Stimulated activated CD8-positive, alpha-beta memory T cell treated with anti-CD3 and anti-CD28 coated beads, Interleukin-4, amount 100 ng/mL, for 48 hours (primary cell): ENCODE measurements at places on chromosomes 7 and 10.

DNA sequence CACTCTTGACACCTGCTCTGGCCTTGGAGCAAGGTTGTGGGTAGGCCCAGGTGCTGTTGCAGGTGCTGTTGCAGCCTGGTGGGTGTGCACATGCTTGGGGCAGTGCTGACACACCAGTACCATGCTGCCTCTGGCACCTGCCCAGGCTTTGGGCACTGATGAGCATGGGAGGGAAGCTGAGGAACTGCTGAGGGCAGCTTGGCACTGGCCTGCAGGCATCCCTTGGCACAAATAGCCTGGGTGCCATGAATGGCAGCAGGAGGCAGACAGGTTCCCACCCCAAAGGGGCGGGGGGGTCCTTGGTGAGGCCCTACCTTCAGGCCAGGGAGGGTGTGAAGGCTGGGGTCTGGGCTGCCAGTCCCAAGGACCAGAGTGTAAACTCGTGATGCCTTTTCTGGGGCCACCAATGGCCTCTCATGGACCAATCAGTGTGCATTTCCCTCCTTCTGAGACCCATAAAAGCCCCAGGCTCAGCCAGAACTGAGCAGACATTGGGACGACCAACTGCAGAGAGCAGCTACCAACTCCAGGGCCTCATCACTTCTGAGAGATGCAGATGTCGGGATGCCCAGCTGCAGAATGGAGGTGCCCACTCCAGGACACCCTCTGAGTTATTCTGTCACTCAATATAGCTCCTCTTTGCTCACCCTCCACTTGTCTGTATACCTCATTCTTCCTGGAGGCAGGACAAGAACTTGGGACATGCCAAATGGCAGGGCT, 547.4 kb downstream of the ZWINT start:
- no peak for DNase-seq

GRCh38 chr7:26425655-26426054, 134.0 kb downstream of the SNX10 start:
- DNase-seq = no peak

GRCh38 chr10:128042131-128042610, 84.1 kb downstream of the MKI67 start:
- no peak for DNase-seq

DNA sequence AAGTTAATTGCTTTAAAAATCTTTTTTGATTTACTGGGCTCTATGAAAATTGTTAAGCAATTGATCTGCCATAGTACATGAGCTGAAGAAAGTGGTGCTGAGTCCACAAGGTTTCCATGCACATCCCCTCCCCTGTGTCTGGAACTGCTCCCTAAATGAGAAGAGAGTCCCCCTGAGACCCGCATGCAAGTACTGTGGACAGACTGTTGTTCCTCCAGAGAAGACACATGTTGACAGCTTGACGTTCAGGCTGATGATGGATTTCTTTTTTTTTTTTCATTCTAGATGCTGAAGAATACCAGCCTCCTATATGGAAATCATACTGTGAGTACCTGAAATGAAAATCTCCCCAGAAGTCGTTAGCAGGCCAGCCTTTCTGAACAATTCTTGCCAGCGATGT, 159.8 kb downstream of the CHN2 start:
- no peak for DNase-seq

DNA sequence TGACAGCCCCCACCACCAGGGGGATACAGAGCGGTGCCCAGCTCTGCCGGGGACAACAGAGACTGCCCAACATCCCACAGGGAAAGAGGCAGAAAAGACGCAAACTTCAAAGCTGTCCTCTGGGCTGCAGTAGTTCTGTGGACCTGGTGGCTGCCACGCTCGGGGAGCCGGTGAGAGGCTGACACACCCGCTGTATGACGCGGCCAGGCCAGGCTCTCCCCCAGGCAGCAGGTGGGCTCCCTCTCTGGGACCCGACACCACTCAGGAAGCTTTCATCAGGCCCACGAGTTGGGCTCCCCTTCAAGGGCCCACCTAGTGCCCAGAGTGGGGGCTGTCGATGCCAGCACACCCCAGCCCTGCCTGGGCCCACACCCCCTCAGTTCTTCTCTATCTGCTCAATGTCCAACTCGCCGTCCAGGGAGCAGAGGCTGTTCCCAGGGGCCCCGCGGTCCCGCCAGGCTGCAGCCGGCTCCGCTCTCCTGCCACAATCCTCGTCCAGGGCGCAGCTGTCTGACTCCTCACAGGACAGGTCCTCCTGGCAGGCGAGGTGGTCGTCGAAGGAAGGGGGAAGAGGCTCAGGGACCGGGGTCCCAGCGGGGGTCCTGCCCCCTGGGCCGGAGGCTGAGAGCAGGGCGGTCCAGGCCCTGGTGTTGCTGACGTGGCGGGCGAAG, 121.2 kb downstream of the FAM53B start:
- DNase-seq = no peak

DNA sequence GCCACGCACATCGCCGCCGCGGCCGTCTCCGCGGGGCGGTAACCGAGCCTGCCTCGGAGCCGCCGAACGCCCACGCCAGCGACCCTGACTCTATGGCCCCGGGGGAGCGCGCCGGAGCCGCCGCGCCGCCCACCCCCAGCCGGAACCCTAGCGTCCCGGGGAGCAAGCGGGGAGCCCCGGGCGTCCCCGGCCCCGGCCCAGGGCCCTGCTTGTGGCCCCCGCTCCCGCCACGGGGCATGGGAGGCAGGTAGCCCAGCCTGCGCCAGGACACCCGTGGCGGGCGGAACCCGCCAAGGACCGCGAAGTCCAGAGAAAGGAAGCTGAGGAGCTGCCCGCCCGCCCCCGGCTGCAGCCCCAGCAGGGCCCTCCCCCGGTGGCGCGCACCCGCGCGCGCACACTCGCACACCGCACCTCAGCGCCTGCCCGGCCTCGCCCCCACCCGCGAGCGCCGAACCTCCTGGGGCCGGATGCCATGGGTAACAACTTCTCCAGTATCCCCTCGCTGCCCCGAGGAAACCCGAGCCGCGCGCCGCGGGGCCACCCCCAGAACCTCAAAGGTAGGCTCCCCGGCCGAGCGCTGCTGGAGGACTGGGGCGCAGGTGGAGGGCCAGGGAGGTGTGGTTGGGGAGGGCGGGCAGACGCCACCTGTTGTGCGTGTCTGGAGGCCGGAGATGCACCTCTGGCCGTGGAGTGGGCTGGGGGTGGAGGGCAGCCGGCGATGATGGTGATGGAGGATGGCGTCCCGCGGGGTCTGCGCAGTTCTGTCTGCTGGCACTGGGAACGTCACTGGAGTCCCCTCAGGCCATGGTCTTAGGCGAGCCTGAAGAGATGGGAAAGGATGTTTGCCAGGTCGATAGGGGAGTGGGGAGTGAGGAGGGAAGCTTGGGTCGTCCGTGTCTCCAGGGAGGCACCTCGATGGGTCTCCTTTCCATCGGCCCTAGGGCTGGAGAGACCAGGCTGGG, 692 bp downstream of the NEURL1 start:
- DNase-seq = peak; percentile 51

- no peak for DNase-seq
Observed at GRCh38 chr7:121204537-121204936, 124.3 kb upstream of the WNT16 start.

DNA sequence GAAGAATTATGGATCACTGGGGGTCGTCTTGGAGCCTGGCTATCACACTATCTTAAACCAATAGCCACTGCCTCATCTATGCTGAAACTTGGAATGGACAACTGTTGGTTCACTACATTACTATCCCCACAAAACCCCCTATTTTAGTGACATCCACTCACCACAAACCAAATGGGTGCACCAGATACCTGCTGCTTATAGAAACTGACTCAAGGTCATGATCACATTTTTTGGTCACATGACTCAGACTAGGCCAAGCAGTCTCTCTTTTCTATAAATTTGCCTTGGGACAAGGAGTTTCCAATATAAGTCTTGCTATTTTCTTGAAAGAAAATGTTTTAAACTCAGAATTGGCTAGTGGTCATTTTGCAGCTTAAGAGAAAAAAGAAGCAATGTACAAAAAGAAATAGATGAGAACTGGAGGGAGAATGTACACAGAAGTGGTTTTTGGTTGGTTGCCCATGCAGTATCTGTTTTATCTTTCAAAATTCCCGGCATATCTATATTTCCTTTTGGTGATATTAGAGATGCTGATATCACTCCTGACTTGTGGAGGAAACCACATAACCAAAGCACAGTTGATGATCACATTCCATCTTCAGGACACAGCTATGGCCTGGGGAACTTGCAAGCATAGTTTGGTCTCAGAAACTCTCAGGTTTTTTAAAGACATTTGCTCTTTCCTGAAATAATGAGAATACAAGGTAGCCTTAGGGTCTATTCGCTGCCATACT, 85.2 kb upstream of the CACNA2D1 start:
- DNase-seq = no peak

DNA sequence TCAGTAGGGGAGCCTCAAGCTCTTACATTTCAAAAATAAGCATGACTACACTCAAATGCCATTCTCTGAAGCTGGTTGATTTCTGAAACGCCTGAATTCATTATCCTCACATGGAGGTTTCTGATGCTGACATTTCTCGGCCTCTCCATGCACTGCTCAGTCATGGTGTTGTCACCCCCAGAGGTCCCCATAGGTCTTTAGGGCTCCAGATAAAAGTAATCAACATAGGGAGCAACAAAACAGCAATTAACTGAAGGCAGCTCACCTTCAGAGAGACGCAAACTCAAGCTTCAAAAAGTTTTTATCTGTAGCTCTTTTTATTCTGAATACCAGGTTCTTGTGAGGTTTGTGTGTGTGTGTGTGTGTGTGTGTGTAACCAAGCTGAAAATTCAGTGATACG, 223.2 kb upstream of the LRRN3 start:
- DNase-seq = no peak

GRCh38 chr7:37142958-37143357, 305.7 kb downstream of the ELMO1 start:
- DNase-seq = no peak

- DNase-seq = no peak
Observed at GRCh38 chr7:69534461-69535041, 63.7 kb upstream of the AUTS2 start.

- no peak for DNase-seq
Observed at GRCh38 chr7:28903730-28904577, 54.2 kb downstream of the TRIL start.

DNA sequence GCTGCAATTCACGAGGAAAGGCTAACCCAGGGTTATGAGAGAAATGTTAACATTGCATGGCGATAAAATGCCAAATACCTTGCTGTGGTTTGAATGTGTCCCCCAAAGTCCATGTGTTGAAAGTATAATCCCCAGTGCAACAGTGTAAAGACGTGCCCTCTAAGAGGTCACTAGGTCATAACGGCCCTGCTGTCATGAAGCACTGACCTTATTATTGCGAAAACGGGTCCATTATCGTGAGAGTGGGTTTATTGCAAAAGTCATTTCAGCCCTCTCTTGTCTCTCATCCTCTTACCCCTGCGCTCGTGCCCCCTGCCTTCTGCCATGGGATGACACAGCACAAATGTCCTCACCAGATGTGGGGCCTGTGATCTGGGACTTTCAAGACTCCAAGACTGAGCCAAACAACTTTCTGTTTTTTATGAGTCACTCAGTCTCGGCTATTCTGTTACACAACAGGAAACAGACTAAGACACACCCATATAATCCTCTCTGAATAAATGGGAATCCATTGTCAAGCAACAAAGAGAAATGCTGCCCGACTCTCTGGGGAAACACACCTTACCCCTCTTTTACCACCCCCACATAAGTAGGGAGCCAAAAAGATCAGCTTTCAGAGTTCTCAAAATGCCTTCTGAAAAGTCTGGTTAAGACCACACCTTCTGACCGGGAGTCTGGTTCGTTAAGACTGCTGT, 73.1 kb upstream of the UCN3 start:
- peak; percentile 62 for DNase-seq

DNA sequence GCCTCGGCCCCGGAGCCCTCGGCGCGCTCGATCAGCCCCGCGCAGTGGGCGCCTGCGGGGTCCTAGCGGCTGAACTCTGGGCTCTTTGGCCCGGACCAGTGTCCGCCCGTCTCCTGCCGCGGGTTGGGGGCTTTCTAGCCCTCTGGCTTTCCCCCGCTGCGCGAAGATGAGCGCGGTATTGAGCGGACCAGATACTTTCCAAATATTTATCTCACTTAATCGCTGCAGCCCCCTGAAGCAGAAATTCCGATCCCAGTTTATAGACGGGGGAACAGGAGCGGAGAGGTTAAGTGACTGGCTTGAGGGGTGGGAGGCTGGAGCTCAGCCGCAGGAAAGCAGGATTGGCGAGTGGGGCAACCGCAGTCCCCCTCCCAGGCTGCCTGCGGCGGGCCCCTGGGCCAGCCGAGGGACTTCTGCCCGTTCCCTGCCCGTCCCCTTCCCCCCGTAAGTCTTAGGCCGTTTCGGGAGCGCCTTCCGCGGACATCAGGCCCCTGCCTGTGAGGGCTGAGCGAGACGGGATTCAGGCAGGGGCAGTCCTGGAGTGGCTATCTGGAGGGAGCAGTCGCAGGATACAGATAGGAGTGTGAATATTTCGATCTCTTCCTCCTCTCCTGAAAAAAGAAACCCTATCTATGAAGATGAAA, 565 bp downstream of the STRIP2 start:
- DNase-seq = no peak

DNA sequence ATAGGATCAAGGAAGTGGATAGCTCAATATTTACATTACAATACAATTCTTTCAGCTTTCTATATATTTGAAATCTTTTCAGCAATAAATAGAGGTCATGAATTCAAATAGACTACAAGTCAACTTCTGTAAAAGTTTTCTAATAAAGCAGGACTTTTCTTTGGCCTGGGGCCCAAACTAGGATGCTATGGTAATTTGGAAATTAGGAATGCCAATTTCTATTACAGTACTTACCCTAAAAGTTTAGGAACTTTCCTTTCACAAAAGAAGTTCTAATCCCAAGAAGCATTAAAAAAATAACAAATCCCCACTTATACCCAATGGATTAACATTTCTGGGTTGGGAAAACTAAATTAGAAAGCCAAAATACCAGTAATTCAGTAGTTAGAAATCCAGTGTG, 40.5 kb downstream of the SLC39A12 start:
- no peak for DNase-seq

- DNase-seq = no peak
Observed at GRCh38 chr7:978049-978346, 2.6 kb upstream of the COX19 start.

GRCh38 chr7:7884855-7885254, 83.7 kb upstream of the GLCCI1 start:
- no peak for DNase-seq

DNA sequence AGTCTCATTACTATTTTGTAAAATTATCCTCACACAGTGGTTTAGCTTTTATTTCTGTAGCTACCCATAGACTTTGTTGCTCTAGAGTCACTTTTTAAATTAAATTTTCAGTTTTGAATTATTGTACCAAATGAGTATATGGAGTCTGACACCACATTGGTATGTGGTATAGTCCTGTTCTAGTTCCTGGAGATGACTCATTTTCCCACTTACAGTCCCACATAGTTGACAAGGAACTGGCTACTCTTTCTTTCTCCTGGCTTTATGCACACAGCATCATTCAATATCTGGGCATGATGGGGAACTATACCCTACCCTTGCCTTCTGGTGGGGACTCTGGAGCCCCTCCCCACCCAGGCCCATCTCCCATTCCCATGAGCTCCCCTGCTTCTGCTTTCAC, 92.6 kb upstream of the RAB11FIP2 start:
- DNase-seq = no peak

- DNase-seq = no peak
Observed at GRCh38 chr7:41033500-41033899, 669.4 kb downstream of the INHBA start.
